ENCODE measurements at places on chromosomes 11 and 22.

- DNase-seq, result no peak
These were observed 6.1 kb downstream of the TUBGCP6 start for GRCh38 chr22:50238755-50239154.

DNA sequence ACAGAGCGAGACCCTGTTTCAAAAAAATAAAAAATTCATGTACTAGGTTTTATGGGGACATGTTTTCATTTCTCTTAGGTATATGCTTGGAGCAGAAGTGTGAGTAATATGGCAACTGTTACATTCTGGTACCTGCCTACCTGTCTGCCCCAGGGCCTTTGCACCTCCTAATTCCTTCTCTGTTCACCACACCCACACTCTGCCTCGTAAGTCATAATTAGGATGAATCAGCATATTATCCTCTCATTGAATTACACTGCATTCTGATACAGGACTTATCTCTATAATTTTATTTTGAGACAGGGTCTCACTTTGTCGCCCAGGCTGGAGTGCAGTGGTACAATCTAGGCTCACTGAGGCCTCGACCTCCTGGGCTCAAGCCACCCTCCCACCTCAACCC, 3.1 kb upstream of the RAPSN start:
- no peak for DNase-seq

- no peak for DNase-seq
These were observed 34.6 kb upstream of the MN1 start for GRCh38 chr22:27836181-27836580.

DNA sequence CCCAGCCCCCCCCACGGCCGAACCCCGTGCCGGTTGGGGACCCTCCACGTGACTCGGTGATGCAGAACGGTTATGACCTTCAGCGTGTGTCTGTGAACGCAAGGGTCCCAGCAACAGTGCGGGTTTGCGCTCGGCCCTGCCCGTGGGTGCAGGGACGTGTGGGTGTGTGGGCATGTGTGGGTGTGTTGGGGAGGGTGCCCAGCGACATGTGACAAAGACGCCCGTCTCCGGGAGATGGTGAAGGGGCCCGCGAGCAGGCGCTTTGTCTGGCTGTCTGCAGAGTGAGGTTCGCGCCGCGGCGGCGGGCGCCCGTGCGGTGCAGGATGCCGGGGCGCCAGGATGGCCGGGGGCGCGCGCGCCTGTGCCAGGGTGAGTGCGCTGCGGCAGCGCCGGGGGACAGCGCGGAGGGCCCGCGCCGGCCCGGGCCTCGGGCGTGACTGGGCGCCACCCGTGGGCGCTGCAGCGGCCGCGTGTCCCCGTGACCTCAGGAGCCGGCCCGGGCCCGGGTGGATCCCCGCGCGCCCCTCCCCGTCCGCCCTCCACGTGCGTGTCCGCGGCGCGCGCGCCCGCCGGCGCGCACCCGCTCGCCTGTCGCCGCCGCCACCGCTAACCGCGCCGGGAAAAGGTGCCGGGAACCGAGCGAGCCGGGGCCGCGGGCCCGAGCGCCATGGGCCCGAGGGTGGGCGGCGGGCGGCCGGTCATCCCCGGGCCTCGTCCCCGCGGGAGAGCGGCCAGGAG, at the start of gene LRFN4:
Gene LRFN4 (plus strand): TSS at position 569 of the 738 bp plus-strand sequence. CDS start 681 bp downstream, outside the sequence.
- no peak for DNase-seq

- no peak for DNase-seq
These were observed 31.0 kb downstream of the SLC22A6 start for GRCh38 chr11:62953811-62954210.

GRCh38 chr11:79098146-79098545, 342.7 kb downstream of the TENM4 start:
- DNase-seq, result no peak

GRCh38 chr11:109971184-109971523, 122.0 kb upstream of the ZC3H12C start:
- no peak for DNase-seq

DNA sequence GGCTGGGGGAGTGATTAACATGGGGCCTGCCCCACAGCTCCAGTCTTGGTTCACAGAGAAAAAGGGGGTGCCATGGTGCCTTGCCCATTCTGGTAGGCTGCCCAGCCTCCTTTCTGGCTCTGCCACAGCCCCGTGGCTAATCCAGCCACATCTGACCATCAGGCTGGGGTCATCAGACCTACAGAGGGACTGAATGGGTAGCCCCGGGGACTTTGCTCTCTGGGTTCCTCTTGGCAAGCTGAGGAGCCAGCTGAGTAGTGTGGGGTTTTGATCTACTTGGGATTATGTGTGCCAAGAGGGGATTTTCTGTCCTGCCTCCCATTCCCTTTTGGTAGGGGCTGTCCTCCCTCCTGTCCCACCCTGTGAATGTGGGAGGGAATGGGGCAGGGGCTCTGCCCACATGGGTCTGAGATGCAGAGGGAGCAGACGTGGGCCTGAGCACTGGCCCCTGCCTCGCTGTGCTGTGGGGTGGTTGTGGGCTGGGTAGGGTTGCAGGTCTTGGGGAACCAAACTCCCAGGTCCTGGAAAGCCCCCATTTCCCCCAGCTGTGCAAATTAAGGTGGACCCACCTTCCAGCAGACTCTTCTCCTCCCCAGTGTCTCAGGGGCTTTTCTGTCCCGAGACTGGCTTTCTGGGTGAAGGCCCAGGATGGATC, 32.0 kb downstream of the CD82 start:
- no peak for DNase-seq

GRCh38 chr11:35794850-35795249, 132.3 kb downstream of the TRIM44 start:
- DNase-seq, result no peak

GRCh38 chr11:29119116-29119515, 897.7 kb downstream of the KCNA4 start:
- DNase-seq, result no peak

DNA sequence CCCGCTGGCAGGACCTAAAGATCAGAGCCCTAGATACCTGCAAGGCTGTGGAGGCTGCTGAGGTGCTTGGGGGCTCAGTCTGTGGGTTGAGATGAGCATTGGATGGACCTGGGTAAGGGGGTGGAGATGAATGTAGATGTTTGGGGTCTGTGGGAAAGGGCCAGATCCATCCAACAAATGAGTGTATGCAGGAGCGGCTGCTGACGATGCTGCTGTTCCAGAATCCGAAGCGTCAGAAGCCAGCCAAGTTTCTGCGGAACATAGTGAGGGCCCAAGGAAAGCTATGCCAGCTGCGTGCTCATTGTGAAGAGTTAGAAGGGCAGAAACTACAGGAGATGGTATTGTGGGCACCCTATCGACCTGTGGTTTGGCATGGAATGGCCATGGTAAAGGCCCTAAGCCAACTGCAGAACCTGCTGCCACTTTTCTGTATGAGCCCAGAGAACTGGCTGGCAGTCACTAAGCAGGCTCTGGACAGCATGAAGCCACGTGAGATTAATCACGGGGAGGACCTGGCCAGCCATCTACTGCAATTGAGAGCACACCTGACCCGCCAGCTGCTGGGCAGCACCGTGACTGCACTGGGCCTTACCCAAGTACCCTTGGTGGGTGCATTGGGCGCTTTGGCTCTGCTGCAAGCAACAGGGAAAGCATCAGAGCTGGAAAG, 36.6 kb downstream of the RRP8 start:
- DNase-seq, result no peak

DNA sequence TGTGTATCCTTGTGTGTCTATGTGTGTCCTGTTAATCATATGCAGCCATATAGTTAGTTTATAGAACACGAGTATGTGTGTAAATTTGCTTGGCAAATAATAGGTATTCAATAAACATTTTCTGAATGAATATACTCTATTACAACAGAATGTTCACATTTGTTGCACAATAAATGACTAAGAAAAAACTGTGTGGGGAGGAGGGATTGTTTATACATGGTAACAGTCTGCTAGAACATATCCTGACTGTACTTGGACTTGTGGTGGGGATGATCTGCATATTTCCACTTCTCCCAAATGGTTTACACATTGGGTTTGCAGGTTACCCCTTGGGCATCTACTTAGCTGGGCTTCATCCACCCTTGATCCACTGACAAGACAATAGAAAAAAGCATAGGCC, 194.6 kb downstream of the INSC start:
- DNase-seq, result no peak

DNA sequence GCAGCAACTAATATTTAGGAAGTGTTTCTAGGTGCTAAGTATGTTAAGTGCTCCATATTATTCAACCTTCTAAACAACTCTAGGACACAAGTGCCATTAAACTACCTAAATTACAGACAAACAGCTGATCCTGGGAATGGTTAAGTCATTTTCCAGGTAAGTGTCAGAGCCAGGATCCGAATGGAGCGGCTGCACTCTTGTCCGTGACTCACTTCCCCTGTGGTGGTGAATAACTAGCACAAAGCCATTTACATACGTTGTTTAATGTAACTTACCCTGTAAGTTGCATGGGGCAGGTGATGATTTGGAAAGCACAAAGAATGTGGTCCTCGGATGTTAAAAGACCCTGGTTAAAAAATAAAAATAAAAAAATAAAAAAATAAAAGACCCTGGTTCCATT, 8.8 kb upstream of the PRG2 start:
- DNase-seq, result no peak

DNA sequence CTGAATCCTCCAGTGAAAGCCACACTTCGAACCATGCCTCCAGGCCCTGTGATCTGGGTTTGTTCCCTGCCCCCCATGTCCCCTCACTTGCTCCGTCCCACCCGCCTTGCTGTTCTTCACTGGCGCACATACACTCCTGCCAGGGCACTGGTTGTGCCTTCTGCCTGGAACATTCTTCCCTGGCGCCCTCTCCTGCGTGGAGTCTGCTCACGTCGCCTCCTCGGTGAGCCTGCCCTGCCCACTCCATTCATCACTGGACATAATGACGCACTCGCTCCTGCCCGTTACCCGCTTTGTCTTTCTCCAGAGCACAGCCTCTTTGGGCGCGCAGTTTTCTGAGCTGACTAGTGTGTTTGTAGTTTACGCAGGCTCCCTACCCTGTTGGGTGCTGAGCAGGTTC, 21.0 kb upstream of the MIEF1 start:
- no peak for DNase-seq

GRCh38 chr11:61851113-61851899, 23.2 kb downstream of the FADS2 start:
- no peak for DNase-seq

DNA sequence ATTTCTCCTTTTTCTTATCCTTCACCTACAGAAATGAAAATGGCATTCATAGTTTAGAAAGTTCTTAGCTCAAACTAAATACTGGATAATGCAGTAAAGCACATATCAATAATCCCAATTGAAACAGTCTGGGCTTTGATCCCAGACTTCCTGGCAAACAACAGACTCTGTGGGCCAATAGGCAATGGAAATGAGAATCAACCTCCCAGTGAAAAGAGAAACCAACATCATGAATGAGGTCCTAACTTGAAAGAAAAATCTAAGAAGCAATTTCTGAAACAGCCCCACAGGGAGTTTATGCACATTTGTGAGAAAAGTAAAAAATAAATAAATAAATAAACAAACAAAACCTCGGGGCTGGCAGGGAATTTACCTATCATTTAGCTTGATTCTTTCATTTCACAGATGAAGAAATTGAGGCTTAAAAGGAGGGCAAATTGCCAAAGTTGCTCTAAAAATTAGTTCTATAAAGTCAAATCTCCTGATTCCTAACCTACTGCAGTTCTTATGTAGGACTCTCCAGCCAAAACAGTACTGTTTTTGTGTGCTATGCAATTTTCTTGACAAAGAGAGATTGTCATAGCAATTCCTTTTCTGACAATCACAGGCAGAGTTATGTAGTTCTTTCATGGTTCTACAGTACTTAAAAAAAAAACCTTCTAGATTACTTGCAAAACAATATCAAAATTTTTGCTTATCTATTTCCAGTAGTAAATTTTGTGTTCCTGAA, 265.8 kb downstream of the GRM5 start:
- DNase-seq, result no peak

DNA sequence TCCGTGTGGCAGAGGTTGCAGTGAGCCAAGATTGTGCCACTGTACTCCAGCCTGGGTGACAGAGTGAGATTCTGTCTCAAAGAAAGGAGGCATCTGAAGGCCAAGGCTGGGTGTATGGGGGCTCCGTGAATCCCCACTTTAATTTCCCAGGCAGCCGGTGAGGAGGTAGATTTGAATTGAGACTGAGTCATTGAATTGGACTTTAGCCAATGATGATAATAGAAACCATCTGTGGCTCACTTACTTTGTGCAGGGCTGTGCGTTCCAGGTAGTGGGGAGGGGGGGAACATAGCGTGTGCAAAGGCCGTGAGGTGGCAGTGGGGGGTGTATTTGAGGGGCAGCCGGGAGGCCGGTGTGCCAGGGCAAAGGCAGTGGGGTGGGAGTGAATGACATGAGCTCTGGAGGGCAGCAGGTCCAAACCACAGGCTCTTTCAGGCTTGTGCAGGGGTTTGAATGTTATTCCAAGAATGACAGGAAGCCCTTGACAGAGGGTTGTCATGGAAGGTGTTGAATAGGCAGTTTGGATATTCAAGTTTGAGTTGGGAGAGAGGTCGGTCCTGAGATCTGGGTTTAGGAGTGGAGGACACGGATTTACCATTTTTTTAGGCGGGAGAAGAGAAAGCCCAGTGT, 6.1 kb downstream of the ARHGAP8 start:
- DNase-seq, result no peak

GRCh38 chr11:71562120-71562519, 3.2 kb upstream of the KRTAP5-10 start:
- DNase-seq, result no peak

DNA sequence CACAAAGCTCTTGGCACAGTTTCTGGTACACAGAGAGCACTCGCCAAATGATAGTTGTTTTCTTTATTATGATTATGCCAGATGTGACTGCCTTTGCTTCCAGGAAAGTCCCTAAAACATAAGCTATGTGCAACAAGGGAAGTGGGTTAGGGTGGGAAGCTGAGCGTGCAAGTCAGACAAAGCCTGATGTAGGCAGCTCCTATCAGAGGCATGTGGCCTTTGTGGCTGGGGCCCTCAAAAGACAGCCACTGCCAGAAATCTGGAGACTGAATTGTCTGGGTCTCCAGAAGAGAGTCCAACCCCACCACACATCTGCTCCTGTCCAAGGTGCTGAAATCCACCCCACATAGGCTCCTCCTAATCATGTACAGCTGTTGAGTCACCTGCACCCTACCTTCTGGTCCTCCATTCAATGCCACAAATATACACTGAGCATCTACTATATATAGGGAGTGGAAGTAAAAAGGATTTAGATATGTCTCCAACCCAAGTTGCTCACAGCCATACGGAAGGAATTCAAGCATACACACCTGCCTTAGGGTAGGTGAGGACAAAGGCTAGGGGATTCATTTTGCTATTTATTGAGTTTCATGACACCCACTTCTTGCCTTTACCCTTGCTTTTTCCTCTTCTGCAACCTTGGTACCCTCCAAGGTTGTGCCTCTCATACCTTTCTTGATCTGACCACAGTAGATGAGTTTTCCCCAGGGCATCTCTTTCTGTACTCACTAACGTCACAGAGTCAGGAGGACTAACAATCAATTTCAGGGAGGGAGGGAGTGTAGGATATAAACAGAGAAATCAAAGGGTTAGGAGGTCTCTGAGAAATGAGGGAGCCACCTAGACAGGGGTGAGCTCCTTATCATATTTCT, 12.4 kb downstream of the SEC14L3 start:
- peak; percentile 44 for DNase-seq

- no peak for DNase-seq
These were observed 2.4 kb upstream of the RBM14 start for GRCh38 chr11:66614073-66614472.

Data from DMS153 (cell line).